ENCODE measurements at places on chromosomes 4 and X. TPM values are rescaled to one million over a fixed set of nuclear protein-coding genes. Genes with fewer than 3 reads are reported as not detected.

Gene USP26
- total RNA-seq, result not detected

Gene MAGEA2
- total RNA-seq, result not detected

Gene ABCG2
- total RNA-seq, result 7.3 TPM

Gene CLDN2
- total RNA-seq, result not detected

Gene AMTN
- total RNA-seq, result not detected

Gene TRMT44
- 19.8 TPM for total RNA-seq

- no peak for DNase-seq
- no peaks in the 10 kb centered on the region for H3K27me3 ChIP-seq
- no peak overlapping the region for H3K27ac ChIP-seq
- H3K4me1 ChIP-seq, result no peaks in the 10 kb centered on the region
- H3K4me3 ChIP-seq, result no peak overlapping the region
Measured at GRCh38 chr4:70979445-70980008, 13.9 kb upstream of the DCK start.

DNA sequence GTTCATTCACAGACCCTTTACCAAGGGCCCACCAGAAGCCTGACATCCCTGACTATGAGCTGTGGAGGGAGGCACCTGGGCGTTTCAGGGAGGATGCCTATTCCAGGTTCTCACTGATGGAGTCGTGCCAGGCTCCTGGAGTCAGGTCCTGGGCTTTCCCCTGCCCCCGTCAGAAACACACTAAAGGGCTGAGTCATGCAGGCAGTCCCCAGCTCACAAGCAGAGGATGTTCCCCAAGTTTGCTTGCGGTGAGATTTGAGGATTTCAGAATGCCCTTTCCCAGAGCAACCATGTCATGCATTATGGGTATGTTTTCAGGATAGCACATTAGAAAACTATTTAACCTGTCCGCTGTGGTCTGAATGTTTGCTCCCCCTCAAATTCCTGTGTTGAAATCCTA lies 45.2 kb downstream of the FHDC1 start:
- DNase-seq, result no peak
- no peaks in the 10 kb centered on the region for H3K4me1 ChIP-seq
- H3K36me3 ChIP-seq, result no peaks in the 10 kb centered on the region
- H3K27me3 ChIP-seq, result no peaks in the 10 kb centered on the region

- no peak overlapping the region for H3K4me3 ChIP-seq
- no peaks in the 10 kb centered on the region for H3K36me3 ChIP-seq
- no peak overlapping the region for H3K27ac ChIP-seq
- no peaks in the 10 kb centered on the region for H3K27me3 ChIP-seq
Measured at GRCh38 chr4:23920716-23921446, 31.0 kb upstream of the PPARGC1A start.

DNA sequence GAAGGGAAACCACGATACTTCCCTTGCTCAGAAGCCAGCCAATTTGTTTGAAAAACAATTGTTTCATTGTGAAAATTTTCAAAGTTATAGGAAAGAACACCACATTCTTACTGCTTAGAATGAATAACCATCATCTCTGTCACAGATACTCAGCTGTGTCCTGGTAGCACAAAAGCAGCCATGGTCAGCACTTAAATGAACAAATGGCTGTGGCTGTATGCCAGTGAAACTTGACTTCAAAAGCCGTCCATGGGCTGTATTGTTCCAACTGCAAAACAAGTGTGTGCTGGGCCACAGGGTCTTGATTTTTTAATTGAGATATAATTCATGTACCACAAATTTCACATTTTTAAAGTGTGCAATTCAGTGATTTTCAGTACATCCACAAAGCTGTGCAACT lies 19.6 kb downstream of the NSDHL start:
- H3K4me3 ChIP-seq, result no peak overlapping the region
- no peaks in the 10 kb centered on the region for H3K4me1 ChIP-seq
- H3K36me3 ChIP-seq, result peaks cover 4% of the 10 kb centered on the region
- no peak for DNase-seq

- H3K4me1 ChIP-seq, result no peaks in the 10 kb centered on the region
- H3K27me3 ChIP-seq, result no peaks in the 10 kb centered on the region
- H3K27ac ChIP-seq, result no peak overlapping the region
- no peaks in the 10 kb centered on the region for H3K36me3 ChIP-seq
Measured at GRCh38 chr4:83221897-83222441, 62.6 kb downstream of the COQ2 start.

DNA sequence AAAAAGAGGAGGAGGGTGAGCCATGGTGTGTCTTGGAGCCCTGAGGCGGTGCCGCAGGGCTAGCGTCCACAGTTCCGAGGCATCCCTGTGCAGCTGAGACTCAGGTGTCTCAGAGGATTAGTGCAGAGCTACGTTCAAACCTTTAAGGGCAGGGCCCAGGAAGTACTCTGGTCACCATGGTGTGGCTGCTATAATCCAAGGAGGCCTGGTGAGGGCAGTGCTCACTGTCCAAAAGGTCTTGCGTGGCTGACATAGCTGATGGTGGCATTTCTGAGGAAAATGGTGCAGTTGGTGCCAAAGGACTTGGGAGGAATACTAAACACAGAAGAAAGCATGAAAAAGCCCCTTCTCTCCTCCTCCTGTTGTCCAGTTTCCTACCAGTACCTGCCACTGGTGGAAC lies 146.9 kb downstream of the DCHS2 start:
- H3K4me3 ChIP-seq, result no peak overlapping the region
- no peaks in the 10 kb centered on the region for H3K36me3 ChIP-seq
- H3K27ac ChIP-seq, result no peak overlapping the region
- no peaks in the 10 kb centered on the region for H3K27me3 ChIP-seq

- H3K4me1 ChIP-seq, result no peaks in the 10 kb centered on the region
- no peak overlapping the region for H3K27ac ChIP-seq
- DNase-seq, result no peak
Measured at GRCh38 chr4:7112656-7113055, 44.8 kb upstream of the GRPEL1 start.

DNA sequence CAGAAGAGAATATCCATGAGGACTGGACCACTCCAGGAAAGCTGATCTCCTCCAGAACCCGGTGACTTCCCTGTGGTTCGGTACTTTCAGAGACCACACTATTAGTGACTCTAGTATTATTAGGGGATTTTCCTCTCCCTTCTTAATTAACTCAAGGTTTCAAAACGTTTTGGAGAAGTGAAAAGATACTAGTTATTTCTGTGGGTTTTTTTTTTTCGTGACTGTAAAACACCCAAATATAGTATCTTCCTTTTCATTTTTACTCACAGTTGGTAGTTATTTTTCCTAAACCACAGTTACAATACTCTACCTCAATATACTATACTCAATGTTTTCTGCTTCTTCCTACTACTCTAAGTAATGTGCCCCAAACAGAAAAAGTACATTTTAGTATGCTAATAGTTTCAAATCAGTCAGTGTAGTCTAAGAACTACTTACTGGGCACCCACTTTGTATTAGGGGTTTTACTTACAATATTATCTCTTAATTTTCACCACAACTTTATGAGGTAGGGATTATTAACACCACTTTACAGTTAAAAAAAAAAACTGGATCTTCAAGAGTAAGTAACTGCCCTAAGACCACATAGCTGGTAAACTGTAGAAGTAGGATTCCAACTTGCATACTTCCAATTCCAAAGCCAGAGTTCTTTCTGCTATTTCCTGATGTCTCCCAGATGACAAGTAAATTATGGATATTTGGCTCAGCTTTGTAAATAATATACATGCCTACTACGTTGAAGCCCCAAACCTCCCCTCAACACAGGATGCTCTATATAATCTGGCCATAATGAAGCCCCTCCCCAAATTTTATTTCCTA lies 45.0 kb downstream of the SLC9A7 start:
- no peaks in the 10 kb centered on the region for H3K36me3 ChIP-seq
- no peak overlapping the region for H3K27ac ChIP-seq
- no peaks in the 10 kb centered on the region for H3K4me1 ChIP-seq

DNA sequence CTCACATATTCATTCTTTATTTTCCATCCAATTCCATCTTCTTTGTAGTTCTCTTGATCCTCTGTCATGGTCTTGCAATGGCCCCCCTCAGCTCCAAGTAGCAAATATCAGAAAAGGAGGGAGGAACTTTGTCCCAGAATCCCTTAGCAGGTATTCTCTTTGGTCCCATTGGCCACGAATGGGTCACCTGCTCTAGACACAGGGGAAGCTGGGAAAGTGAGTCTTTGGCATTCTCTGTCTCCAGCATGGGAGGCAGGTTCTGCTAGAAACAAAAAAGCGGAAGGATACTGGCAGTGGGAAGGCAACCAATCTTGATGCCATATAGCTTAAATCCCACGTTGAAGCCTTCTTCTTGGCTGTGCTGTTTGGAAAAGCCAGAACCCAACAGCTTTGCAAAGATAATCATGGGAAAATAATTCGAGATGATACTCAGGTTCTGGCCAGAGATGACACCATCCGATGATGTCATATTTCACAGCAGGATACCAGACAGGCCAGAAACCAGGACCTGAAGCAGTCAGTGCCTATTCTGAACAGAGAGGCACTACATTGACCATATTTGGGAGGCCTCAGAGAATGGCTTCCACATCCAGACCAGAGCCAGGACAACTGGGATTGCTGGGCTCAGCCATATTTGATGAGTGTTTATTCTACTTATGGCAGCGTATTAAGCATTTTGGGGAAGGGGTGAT lies 110.4 kb upstream of the ATXN3L start:
- no peaks in the 10 kb centered on the region for H3K27me3 ChIP-seq
- no peak overlapping the region for H3K4me3 ChIP-seq
- no peak overlapping the region for H3K27ac ChIP-seq

GRCh38 chr4:176924238-176924637 lies 131.5 kb upstream of the VEGFC start:
- no peak overlapping the region for H3K27ac ChIP-seq
- H3K36me3 ChIP-seq, result no peaks in the 10 kb centered on the region
- H3K4me3 ChIP-seq, result no peak overlapping the region
- H3K4me1 ChIP-seq, result no peaks in the 10 kb centered on the region
- no peaks in the 10 kb centered on the region for H3K27me3 ChIP-seq

DNA sequence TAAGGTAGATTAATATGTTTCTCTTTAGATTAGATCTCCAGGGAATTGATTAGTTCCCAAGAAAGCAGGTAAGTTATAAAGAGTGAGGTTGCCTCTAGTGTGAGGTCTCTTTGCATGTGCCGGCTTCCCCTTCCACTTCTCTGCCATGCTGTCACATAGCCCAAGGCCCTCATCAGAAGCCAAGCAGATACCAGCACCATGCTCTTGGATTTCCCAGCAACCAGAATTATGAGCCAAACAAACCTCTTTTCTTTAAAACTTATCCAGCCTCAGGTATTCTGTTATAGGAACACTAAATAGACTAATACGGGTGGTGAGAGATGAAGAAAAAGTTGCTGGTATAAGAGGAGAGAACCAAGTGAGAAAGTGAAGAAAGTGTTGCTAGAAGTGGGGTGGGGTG lies 15.1 kb downstream of the ANKRD50 start:
- H3K36me3 ChIP-seq, result no peaks in the 10 kb centered on the region
- H3K27ac ChIP-seq, result no peak overlapping the region
- peaks cover 10% of the 10 kb centered on the region for H3K4me1 ChIP-seq
- no peak overlapping the region for H3K4me3 ChIP-seq
- no peak for DNase-seq

DNA sequence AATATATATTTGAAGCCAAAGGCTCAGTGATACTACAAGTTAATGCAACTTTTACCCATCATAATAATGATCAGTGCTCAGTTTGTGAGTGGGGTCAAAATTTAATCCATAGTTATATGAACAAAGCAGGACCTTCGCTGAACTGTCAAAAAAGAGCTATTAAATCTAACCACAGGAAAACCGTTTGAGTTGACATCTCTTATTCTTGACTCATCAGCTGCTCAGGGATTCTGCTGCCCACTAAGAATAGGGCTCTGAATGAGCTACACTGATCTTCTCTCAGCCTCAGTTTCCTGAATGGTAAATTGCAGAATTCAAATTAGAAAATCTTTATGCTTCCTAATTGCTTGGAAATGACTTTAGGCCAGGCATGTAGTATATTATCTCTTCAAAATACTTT lies 44.9 kb upstream of the NAP1L5 start:
- peaks cover 3% of the 10 kb centered on the region for H3K36me3 ChIP-seq
- no peak for DNase-seq
- H3K4me1 ChIP-seq, result peaks cover 55% of the 10 kb centered on the region
- H3K27me3 ChIP-seq, result no peaks in the 10 kb centered on the region

- H3K36me3 ChIP-seq, result no peaks in the 10 kb centered on the region
- DNase-seq, result no peak
- H3K4me1 ChIP-seq, result peaks cover 9% of the 10 kb centered on the region
- H3K27me3 ChIP-seq, result no peaks in the 10 kb centered on the region
- no peak overlapping the region for H3K4me3 ChIP-seq
Measured at GRCh38 chr4:140249351-140249750, 95.4 kb upstream of the MAML3 start.

DNA sequence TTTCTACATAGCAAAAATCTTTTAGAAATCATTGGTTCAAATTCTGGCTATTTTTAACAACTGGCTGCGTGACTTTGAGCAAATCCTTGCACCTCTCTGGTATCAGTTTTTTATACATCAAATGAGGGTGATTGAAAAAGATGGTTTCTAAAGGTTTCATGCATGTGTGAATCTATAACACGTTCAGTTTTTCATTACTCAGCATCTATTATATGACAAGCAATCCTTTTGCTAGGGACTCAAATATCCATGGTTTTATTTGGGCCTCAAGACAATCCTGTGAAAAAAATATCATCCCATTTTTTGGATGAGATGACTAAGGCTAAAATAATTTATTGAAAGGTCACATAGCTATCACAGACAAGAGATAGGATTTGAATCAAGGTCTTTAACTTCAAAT lies 884 bp downstream of the HEPH start:
- H3K27me3 ChIP-seq, result no peaks in the 10 kb centered on the region
- DNase-seq, result no peak
- H3K4me3 ChIP-seq, result peak overlapping the region; percentile 76
- peak overlapping the region; percentile 25 for H3K27ac ChIP-seq

DNA sequence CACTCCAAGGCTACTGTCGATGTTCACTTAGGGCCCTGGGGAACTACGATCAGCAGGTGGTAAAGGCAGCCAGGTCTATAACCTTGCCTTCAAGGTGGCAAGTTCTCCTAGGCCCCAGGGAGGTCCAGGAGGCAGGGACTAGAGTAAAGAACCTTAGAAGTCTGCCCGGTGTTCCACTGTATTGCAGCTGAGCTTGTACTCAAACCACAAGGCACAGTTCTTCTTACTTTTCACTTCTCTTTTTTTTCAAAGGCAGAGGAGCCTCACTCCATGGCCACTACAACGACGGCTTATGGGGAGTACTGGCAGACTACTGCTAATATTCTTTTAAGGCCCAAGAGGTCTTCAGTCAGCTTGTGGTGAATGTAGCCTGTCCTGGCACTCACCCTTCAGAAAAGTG lies 78.8 kb upstream of the GPR174 start:
- no peak overlapping the region for H3K27ac ChIP-seq
- no peak overlapping the region for H3K4me3 ChIP-seq
- no peak for DNase-seq

DNA sequence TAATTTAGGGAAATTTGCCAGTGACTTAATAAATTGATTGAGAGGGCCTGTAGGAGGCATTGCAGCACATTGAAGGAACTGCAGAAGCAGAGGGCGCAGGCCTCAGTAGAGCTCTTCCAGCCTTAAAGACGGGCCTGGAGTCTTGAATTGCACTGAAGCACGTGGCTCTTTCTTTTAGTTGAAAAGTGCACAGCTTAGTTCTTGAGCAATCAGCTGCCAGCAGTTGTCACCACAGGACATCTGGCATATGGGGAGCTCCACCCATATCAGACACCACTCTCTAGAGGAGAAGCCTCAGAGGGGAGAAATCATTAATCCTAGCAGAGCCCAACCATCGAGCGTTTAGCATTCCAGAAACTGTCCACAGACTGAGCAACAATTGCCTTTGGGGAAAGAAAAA lies 16.0 kb upstream of the FGF16 start:
- no peak for DNase-seq
- no peaks in the 10 kb centered on the region for H3K27me3 ChIP-seq

Measured in thoracic aorta (tissue), 2 donors.